NCI-H187 (cell line): ENCODE measurements at places on chromosomes 6 and 20.

- DNase-seq = no peak
Measured at GRCh38 chr20:9632265-9632664, 117.9 kb downstream of the LAMP5 start.

DNA sequence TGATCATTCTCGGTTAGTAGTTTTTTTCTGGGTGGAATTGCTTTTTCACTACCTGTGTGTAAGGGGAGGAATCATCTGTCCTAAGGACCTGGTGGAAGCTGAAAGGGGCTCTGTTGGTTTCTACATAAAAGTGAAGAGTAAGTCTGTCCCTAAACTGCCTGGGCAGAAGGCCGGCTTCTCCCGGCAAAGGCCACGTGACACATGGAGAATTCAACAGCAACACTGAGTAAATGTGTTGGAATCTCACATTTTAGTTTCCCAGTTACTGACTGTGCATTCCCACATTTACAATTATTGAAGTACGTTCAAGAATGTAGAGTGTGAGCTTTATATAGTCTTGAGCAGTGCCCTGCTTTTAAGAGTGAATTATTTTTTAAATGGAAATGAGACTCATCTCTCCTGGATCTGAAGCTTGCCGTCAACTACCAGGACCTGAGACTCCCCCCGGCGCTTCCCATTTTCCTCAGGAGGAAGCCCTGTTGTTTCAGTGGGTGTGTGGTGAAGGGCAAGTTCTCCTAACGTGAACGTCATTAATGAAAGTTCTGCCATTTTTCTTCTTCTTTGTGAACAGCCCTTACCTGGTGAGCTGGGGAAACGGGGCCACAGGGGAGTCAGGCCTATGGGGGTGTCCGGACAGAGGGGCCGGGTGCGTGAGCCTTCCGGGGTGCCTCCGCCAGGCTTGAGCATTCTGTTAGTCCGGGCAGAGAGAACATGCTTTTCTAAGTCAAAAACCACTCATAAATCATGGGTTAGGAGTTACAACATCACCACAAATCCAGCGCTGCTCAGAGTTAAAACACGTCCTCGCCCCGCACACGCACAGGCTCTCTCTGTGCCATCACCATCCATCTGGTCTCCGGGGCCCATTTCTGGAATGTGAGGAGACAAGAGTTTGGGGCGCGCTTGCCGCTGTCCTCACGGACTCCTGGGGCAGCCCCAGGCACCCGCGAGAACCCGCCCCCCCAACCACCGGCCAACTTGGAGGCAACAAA, 56.6 kb upstream of the SMOC2 start:
- no peak for DNase-seq

- DNase-seq = no peak
Measured at GRCh38 chr6:129523816-129524215, 186.2 kb downstream of the ARHGAP18 start.

GRCh38 chr6:92147246-92147645, 1272.1 kb downstream of the EPHA7 start:
- DNase-seq = no peak

DNA sequence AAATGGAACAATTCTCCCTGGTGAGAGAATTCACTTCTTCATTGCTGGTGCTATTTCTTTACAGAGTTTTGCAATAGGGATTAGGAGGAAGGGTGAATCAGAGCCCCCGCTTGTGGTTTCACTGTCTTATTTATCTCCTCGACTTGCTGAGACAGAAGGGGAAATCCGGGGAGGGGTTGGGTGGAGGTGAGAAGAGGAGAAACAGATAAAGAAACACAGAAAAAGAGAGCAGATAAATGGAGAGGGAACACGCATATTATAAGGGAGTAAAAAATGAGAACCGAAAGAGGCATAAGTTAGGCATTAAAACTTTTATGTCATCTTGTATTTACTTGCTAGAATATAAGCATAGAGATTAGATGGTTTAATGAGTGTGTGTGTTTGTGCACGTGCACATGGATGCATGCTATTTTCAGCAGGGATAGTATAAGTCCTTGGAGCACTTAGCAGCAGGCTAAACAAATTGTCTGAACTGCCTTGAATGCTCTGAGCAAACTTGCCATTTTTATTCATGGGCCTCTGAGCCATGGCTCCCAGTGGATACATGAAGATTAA, 105.0 kb downstream of the OLIG3 start:
- DNase-seq = no peak
